Aorta (tissue), 5 donors: ENCODE measurements at places on chromosomes 2 and 18. TPM values are rescaled to one million over a fixed set of nuclear protein-coding genes. Genes with fewer than 3 reads are reported as not detected.
A peak's percentile ranks its signal among the peaks of the same experiment; 100 is the strongest.

GRCh38 chr2:196233021-196233804 is 61.8 kb upstream of the STK17B start:
- H3K27ac ChIP-seq: peak overlapping the region; percentile 28
- no peak overlapping the region for H3K4me3 ChIP-seq
- H3K4me1 ChIP-seq: peaks cover 2% of the 10 kb centered on the region
- peak; percentile 63 for DNase-seq
- no peaks in the 10 kb centered on the region for H3K36me3 ChIP-seq

DNA sequence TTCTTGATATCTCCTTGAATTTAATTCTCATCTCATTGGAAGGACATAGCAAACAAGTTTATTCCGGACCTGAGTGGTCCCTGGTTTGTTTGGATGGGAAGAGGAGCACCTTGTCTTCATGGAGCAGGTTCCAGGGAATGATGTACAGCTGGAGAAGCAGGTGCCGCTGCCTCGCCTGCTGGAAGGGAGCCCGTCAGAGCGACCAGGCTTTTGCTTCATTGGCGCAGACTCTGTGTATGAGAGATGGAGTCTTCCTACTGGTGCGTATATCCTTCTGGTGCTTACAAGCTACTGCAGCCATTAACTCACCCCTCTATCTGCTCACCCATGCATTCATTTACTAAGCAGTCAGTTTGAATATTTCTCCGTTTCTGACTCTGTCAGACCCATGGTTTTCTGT is 11.6 kb upstream of the ALLC start:
- H3K4me3 ChIP-seq: no peak overlapping the region
- H3K4me1 ChIP-seq: no peaks in the 10 kb centered on the region
- no peak overlapping the region for H3K27ac ChIP-seq
- peak; percentile 21 for DNase-seq

DNA sequence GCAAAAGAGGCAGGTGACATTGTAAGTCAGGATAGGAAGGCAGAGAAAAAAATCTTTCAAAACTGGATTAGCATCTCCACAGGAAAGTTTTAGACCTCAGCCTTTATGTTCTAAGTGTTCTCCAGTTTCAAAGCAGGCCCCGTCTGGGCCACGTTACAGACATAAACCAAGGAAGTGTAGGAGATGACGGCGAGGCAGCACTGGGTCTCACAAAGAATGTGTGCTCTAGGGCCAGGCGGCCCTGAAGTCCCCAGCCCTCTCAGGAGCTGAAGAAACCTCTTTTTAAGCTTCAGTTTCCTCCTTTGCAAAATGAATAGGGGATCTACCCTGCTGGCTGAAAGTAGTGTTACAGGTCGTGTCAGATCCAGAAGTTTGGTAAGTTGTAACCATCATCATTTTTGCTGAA is 81.7 kb downstream of the SPRED2 start:
- H3K27ac ChIP-seq: no peak overlapping the region
- H3K36me3 ChIP-seq: no peaks in the 10 kb centered on the region
- DNase-seq: no peak
- no peak overlapping the region for H3K4me3 ChIP-seq
- peaks cover 9% of the 10 kb centered on the region for H3K4me1 ChIP-seq

DNA sequence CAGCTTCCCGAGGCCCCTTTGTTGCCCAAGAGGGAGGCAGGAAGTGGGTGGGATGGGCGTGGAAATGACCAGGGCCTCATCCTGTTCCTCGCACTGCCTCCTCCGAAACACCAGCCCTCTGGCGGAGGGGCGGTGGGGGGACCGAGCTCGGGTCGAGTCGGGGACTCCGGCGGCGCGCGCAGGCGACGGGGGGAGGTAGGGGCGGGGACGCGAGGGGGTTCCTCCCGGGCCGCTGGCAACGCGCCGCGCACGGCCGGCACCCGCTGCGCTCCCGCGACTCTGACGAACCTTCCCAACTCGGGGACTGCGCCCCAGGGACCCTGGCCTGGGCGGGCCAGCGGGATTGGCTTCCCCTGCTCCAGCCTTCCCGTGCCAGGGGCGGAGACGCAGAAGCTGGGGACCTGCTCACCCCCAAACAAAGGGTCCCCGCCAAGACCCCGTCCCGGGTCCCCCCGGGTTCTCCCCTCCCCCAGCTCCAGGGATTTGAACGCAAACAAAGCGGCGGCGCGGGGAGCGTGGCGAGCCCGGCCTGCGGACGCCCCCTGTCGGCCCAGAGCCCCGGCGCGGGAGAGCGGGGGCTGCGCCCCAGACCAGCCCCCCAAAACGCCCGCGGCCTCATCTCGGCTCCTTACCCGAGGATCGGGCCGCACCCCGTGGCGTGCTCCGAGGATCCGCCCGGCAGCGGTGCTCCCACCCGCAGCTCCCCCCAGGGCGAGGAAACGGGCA is 1.2 kb downstream of the SEMA4C start:
- peak overlapping the region; percentile 89 for H3K4me3 ChIP-seq
- DNase-seq: peak; percentile 95
- H3K4me1 ChIP-seq: no peaks in the 10 kb centered on the region
- peak overlapping the region; percentile 81 for H3K27ac ChIP-seq
- H3K27me3 ChIP-seq: no peaks in the 10 kb centered on the region

DNA sequence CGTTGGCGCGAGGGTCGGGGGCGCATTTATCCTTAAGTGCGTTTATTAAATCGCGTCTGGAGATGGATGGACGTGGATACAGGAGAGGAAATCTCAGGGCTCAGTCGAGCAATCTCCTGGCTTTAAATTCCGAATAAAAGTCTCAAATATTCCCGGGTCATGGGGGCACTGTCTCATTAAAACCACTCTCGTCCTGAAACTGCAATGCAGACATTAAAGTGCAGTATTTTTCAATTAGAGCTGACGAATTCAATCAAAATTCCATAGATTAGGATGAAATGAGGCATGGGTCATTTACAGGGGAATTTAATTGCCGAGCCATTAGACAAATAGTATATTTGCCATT is 10.7 kb upstream of the GBX2 start:
- H3K27ac ChIP-seq: no peak overlapping the region
- no peaks in the 10 kb centered on the region for H3K36me3 ChIP-seq
- H3K27me3 ChIP-seq: no peaks in the 10 kb centered on the region
- DNase-seq: no peak
- H3K4me3 ChIP-seq: no peak overlapping the region

GRCh38 chr2:69604026-69604678 is 39.4 kb downstream of the AAK1 start:
- no peaks in the 10 kb centered on the region for H3K4me1 ChIP-seq
- H3K4me3 ChIP-seq: no peak overlapping the region
- H3K36me3 ChIP-seq: no peaks in the 10 kb centered on the region
- H3K27me3 ChIP-seq: no peaks in the 10 kb centered on the region

DNA sequence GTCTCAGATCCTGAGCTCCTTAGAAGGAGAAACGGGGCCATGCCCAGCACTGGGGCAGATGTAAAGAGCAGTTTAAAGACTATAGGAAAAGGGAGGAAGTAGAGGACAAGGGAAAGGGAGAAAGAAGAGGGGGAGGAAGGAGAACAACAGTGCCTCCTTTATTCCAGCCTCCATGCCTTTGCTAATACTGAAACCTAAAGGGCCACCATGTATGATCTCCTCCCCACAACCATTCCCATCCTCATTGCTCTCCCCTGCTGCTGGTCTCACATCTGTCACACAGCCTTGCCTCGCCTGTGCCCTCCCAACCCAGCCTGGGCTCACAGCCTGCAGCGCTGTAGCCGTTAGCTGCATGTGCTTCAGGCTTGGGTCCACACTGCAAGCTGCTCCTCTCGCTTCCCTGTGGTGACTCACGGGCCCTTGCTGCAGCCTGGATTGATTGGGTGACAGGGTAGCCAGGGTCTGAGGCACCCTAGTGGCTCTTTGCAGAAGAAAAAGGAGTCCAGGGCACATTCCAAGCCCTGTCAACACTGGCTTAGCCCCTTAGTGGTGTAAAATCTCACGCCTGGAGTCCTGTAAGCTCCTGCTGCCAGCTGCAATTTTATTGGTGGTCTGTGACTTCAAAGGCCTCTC is 281.9 kb downstream of the SRBD1 start:
- no peak overlapping the region for H3K27ac ChIP-seq
- no peaks in the 10 kb centered on the region for H3K4me1 ChIP-seq
- no peaks in the 10 kb centered on the region for H3K36me3 ChIP-seq
- no peaks in the 10 kb centered on the region for H3K27me3 ChIP-seq
- H3K4me3 ChIP-seq: no peak overlapping the region

- H3K4me3 ChIP-seq: peak overlapping the region; percentile 42
- no peaks in the 10 kb centered on the region for H3K27me3 ChIP-seq
- no peaks in the 10 kb centered on the region for H3K36me3 ChIP-seq
- peak; percentile 59 for DNase-seq
- no peaks in the 10 kb centered on the region for H3K4me1 ChIP-seq
- H3K27ac ChIP-seq: no peak overlapping the region
These were observed 705 bp downstream of the EFR3B start for GRCh38 chr2:25042321-25043240.

DNA sequence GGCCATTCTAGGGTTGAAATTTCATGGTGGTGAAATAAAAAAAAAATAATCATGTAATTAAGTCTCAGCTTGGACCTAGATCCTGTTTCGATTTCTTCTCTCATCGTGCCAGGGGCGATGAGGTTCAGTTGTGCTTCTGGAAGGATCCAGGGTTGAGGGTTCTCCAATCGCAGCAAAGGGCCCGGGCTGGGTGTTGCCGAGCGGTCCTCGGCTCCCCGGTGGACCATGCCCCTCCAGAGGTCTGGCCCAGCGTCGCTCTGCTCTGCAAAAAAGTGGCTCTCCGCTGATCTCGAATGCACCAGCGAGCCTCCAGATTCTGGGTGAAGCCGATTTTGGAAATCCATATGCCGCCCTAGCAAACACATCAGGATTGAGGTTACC is 39.0 kb downstream of the EN1 start:
- no peak overlapping the region for H3K27ac ChIP-seq
- no peak for DNase-seq
- H3K27me3 ChIP-seq: no peaks in the 10 kb centered on the region
- no peaks in the 10 kb centered on the region for H3K36me3 ChIP-seq

GRCh38 chr2:226079196-226079595 is 679.7 kb downstream of the NYAP2 start:
- DNase-seq: no peak
- no peak overlapping the region for H3K27ac ChIP-seq
- no peaks in the 10 kb centered on the region for H3K27me3 ChIP-seq
- no peak overlapping the region for H3K4me3 ChIP-seq
- H3K36me3 ChIP-seq: no peaks in the 10 kb centered on the region

GRCh38 chr2:218081695-218082094 is 12.6 kb downstream of the RUFY4 start:
- no peaks in the 10 kb centered on the region for H3K36me3 ChIP-seq
- H3K4me3 ChIP-seq: no peak overlapping the region
- H3K27me3 ChIP-seq: no peaks in the 10 kb centered on the region
- H3K27ac ChIP-seq: no peak overlapping the region

DNA sequence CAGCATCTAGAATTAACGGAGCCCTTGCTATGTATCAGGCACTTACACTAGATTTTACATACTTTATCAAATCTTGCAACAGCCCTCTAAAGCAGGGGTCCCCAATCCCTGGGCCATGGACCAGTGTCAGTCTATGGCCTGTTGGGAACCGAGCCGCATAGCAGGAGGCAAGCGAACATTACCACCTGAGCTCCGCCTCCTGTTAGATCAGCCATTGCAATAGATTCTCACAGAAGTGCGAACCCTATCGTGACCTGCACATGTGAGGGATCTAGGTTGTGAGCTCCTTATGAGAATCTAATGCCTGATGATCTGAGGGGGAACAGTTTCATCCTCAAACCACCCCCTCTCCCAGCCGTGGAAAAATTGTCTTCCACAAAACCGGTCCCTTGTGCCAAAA is 13.4 kb downstream of the DNAJB2 start:
- H3K27ac ChIP-seq: no peak overlapping the region
- no peak for DNase-seq
- no peak overlapping the region for H3K4me3 ChIP-seq
- H3K27me3 ChIP-seq: no peaks in the 10 kb centered on the region

DNA sequence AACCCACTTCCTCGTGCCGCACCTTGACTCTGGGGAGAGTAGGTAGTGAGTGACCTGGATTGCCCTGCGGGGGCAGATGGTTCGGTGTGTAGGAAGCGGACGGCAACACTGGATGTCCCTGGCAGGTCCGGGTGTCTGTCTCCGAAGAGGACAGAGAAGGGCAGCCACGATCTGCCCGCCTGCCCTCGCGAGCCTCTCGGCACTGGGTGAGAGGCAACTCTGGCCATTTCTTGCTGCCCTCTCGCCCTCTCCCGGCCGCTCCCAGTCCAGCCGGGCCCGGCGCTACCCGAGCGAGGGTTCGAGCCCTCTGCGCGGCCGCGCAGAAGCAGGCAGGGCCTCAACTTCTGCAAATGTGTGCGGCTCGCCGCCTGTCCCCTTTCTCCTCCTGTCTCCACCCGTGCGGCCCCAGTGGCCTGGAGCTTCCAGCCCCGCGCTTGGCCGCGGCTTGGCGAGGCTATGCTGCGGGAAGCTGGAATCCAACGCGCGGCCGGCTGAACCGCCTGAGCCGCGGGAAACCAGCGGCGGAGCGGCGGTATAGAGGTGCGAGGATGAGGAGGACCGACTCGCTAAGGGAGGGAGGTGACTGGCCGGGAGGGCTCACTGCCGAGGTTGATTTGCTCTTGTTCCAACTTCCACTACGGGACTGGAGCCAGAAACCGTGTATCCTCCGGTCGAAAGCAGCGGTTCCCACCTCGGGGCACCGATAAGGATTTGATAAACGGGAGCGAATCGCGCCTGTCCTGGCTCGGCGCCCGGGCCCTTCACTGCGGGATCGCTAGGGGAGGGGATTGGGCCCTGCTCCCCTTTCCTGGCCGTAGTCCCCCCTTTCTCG is 1.5 kb downstream of the EPAS1 start:
- peaks cover 5% of the 10 kb centered on the region for H3K4me1 ChIP-seq
- H3K27me3 ChIP-seq: no peaks in the 10 kb centered on the region
- peak overlapping the region; percentile 86 for H3K4me3 ChIP-seq

- no peaks in the 10 kb centered on the region for H3K36me3 ChIP-seq
- DNase-seq: no peak
- H3K4me3 ChIP-seq: no peak overlapping the region
- H3K4me1 ChIP-seq: no peaks in the 10 kb centered on the region
- no peak overlapping the region for H3K27ac ChIP-seq
These were observed 89.8 kb downstream of the ALK start for GRCh38 chr2:29831560-29831959.

- no peak overlapping the region for H3K27ac ChIP-seq
- H3K4me3 ChIP-seq: no peak overlapping the region
- no peak for DNase-seq
- H3K36me3 ChIP-seq: no peaks in the 10 kb centered on the region
- no peaks in the 10 kb centered on the region for H3K4me1 ChIP-seq
These were observed 154.4 kb downstream of the CCDC85A start for GRCh38 chr2:56338232-56338631.

DNA sequence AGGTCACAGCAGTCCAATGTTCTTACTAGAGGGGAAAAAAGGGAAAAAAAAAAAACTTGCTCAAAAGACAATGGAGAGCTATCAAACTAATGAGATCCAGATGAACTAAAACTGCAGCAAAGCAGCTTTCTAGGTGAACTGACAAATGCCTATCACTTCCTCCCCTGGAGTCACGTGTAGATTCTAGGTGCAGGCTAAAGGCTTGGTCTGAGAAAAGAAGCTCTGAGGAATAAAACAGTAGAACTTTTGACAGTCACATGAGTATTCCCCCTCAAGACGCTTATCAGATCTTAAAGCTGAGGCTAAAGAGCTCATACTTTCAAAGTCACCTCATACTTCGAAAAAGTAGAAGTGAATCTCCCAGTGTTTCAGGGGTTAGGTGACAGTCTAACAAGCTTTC is 42.3 kb downstream of the SMAD2 start:
- no peak overlapping the region for H3K27ac ChIP-seq
- no peaks in the 10 kb centered on the region for H3K27me3 ChIP-seq
- no peak for DNase-seq
- no peaks in the 10 kb centered on the region for H3K4me1 ChIP-seq
- no peaks in the 10 kb centered on the region for H3K36me3 ChIP-seq
- H3K4me3 ChIP-seq: no peak overlapping the region

Gene COL5A2
- 81.0 TPM for total RNA-seq

Gene AMER3
- total RNA-seq: not detected

Gene TMEM163
- total RNA-seq: 0.36 TPM

Gene ABHD1
- 0.90 TPM for total RNA-seq

Gene SERPINB3
- total RNA-seq: not detected

Gene SPATA3
- not detected for total RNA-seq

Gene PECR
- total RNA-seq: 3.0 TPM

Gene RTP5
- total RNA-seq: not detected
